ENCODE measurements at places on chromosomes 5 and 9.
A peak's percentile ranks its signal among the peaks of the same experiment; 100 is the strongest.

GRCh38 chr9:123417289-123418051, 61.5 kb downstream of the CRB2 start:
- no peak for DNase-seq

- DNase-seq: no peak
Observed at GRCh38 chr5:149921597-149921996, 23.0 kb downstream of the PDE6A start.

DNA sequence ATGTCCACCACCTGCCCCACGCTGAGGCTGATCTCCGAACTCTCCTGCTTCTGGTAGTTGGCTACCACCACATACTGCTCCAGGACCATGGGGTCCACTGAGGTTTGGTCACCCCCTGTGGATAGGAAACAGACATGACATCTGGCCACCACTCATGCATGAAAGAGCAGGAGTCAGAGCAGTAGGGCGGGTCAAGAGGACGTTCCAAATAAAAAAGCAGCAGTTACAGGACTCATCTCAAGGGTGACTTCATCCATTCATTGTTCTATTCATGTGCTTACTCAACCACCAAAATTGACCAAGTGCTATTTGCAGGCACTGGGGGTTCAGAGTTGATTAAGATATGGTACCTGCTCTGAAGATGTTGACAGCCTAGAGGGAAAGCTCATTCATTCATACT, 79.2 kb upstream of the UBTD2 start:
- peak; percentile 46 for DNase-seq

- no peak for DNase-seq
Observed at GRCh38 chr5:137389042-137389441, 110.1 kb downstream of the SPOCK1 start.

DNA sequence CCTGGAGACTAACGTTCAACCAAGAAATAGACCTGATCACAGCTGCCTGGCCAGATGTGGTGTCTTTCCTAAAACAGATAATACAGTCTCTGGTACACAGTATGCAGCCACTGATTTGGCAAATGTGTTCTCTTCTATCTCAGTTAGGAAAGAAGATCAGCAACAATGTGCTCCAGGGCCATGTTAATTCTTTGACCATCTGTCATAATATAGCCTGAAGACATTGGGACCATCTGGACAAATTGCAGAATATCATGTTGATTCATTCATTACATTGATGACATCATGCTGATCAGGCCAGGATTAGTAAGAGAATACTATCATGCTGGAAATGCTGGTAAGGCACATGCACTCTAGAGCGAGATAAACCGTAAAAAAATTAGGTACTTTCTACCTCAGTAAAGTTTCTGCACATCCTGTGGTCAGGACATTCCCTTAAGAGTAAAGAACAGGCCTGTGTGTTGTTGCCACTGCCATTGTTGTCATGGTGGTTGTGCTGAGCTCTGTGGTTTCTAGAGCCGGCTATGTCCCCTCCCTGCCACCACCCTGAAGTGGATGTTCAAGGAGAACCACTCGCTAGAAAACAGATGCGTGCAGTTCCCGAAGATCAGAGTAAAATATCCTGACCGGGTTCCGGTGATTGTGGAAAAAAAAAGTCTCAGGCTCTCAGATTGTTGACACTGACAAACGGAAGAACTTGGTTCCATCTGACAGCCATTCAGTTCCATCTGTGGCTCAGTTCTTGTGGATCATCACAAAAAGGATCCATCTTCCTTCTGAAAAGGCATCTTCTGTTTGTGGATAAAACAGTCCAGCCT, 6.4 kb upstream of the JMY start:
- DNase-seq: no peak

- no peak for DNase-seq
Observed at GRCh38 chr5:82095536-82095935, 123.7 kb downstream of the ATG10 start.

DNA sequence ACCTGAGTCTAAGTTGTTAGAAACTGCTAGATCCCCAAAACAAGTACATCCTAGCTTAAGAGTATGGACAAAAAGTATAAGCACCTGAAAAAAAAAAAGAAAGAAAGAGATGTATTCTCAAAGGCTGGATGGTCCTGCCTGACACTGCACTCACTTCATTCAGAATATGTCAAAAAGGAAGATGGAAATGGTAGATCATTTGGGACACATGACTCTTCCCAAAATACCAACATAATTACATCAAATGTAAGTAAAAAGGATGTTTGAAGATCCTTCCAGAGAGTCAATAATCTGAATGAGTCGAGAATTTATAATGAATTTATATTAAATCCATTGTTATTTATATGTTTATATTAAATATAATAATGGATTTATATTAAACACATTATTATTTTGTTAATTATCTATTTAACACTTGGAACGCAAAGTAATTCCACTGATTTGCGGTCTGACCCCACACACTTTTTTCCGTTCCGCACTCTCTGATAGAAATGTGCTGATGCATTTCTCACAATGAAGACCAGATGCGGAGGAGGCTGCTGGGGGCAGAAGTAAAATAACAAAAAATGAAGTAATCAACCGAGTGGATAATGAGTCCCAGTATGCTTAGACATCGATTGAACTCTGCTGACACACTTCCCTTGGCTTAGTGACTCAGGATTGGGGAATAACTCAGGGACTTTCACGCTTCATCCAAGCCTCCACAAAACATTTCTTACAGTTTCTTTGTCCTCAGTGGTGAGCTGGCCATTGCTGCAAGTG, 201.2 kb downstream of the ADAMTS12 start:
- DNase-seq: no peak

- no peak for DNase-seq
Observed at GRCh38 chr5:60395712-60396329, 304.1 kb downstream of the DEPDC1B start.

DNA sequence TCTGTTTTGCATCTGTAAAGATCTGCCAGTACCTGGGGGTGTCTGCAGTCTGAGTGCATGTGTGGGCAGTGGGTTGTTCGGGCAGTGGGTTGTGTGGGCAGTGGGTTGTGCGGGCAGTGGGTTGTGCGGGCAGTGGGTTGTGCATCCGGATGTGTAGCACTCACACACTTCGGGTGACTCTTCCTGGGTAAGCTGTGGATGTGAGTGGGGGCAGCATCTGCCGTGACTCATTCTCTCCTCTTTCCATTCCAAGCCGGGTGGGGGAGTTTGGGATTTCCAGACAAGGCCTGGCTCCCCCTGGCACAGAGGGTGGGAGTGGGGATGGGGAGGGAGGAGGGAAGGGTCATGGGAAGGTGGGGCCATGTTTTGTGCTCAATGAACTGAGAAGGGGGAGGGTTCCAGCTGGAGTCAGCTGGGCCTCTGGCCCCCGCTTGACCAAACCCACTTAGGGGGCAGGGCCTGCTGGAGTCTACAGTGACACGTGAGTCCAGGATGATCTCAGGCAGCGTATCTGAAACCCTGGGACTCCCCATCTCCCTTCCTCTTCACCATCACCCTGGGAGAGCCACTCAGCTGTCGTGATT, 8.3 kb downstream of the CRB2 start:
- DNase-seq: peak; percentile 29

DNA sequence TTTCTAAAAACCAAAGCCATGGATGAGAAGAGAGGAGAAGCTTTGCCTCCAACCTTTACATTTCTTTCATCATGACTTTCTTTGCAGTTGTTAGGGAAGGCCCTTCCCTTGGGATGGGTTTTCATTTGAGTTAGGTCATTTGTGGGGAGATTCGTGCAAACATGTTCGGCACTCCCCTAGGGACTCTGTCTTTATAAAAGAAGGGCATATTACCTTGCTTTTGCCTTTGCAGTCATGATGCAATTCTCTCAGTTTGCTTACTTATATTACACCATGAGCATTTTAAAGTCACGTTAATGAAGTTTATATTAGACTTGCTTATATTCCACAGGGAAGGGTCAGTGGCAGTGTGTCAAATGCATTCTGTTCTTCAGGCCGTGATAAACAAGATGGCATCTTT, 289.3 kb upstream of the WWC1 start:
- DNase-seq: no peak

DNA sequence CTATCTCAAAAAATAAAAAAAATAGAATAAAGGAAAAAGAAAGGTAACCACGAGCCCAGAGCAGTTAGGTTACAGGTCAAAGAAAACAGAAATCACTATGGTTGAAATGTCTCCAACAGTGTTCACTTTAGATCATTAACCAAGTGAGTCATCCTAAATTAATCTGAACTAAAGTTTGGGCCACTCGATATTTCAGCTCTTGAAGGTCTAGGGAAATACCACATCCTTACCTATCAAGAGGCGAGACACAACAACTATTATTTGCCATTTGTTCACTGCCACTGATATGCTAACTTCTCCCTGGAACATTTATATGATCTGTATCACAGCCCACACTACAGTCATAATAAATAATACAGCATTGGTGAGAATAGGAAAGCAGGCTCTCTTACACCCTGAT, 111.3 kb upstream of the NR5A1 start:
- no peak for DNase-seq

DNA sequence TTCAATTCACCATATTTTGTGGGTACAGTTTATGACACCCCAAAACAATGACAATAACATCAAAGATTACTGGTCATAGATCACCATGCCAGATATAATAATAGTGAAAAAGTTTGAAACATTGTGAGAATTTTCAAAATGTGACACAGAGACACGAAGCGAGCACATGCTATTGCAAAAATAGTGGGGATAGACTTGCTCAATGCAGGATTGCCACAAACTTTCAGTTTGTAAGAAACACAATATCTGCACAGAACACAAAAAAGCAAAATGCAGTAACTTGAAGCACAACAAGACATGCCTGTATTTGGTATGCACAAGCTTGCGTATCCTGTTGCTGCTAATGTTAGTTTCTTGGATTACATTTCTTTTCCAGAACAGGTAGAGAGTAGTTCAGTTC, 35.8 kb downstream of the ARHGEF28 start:
- DNase-seq: no peak

DNA sequence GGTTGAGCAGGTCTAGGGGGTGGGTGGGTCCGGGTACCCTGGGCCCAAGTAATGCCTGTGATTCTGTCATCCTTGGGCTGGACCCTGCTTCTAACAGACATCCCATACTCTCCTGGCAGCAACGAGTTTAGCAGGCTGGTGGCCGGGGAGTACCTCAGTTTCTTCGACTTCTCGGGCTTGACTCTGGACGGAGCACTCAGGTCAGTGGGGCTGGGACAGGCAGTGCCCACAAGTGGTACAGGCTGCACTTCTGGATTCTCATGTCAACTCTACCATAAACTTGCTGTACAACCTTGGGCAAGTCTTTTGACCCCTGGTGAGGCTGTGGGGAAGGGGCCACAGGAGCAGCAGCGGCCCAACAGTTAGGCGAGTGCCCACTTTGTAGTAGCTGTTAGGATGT, 21.8 kb downstream of the PSD2 start:
- DNase-seq: no peak

- DNase-seq: no peak
Observed at GRCh38 chr9:95870906-95871305, 4.6 kb upstream of the ERCC6L2 start.

- DNase-seq: no peak
Observed at GRCh38 chr5:38515092-38515491, 41.4 kb downstream of the LIFR start.

GRCh38 chr5:73691302-73692080, 65.5 kb downstream of the ARHGEF28 start:
- DNase-seq: no peak

DNA sequence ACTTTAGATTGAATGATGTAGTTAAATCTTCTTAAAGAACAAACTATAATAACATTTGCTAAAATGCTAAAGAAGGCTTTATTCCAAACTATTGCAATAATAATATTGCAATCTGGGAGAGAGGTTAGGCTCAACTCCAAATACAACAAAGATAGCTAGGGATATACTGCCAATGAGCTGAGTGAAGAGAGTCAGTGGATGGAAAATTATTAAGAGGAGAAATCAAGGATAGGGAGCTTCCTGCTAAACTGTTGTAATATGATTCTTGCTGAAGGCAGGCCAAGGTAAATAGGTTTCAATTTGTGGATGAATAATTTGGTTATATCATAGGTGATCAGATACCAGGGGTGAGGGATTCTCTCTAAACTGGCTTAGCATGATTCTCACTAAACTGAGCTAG, 1651.5 kb downstream of the EFNA5 start:
- DNase-seq: peak; percentile 4

All from myocyte (in vitro differentiated cells).